SJCRH30 (cell line): ENCODE measurements at places on chromosomes 16 and 17. TPM values are rescaled to one million over a fixed set of nuclear protein-coding genes. Genes with fewer than 3 reads are reported as not detected.
A peak's percentile ranks its signal among the peaks of the same experiment; 100 is the strongest.

HOXB1 gene
- total RNA-seq: not detected in 2 replicates

TMEM92 gene
- not detected in 2 replicates for total RNA-seq

SULT1A1 gene
- 1.4 and 1.8 TPM in 2 replicates for total RNA-seq

DNA sequence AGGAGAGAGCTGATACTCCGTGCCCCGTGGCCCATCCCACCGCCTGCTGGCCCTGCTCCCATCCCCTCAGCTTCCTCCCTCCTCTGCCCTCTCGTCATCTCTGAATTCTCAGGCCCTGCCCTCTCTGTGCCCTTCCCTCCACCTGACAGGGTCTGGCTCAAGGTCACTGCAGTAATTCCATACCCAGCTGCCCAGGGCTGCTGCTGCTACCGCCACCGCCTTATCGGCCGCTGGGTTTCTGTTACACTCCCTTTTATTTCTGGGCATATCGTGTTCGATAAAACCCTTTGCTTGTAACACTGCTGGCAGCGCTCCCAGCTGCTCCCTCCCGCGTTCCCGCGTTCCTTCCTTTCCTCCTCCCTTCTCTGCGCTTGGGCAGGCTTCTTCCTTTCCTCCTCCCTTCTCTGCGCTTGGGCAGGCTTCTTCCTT, 1.2 kb downstream of the EPN3 start:
- DNase-seq: peak; percentile 33

VMO1 gene
- 4.3 and 8.3 TPM in 2 replicates for total RNA-seq

GRCh38 chr17:33962857-33963655, 292.0 kb upstream of the CCL2 start:
- DNase-seq: no peak

DNA sequence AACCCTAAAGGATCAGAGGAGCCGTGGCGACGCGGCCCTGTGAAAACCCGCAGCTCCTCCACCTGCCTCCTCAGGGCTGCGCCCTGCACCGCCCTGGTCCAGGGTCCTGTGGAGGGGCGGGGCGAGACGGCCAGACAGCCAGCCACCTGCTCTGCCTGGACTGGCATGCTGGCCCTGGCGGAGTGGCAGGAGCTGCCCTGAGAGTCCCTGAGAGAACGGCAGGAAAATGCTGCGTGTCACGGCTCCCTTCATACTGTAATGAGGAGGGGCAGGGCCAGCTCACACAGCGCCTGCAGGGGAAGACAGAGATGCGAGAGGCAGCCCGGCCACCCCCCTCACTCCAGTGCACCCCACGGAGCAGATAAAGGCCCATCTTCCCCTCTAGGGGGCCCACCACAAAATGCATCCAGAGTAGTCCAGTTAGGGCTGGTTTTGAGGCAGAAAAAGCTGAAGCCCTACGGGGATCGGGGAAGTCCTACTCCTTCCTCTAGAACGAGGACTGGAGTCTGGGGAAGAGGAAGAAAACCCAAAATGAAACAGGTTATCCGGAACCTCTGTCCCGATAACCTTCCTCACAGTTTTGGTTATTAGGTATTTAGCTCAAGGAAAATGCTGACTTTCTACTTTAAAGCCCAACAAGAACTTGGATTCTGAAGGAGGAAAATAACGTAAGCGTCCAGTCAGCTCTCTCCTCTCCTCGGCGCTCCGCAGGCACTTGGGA, 97.6 kb upstream of the DNAH17 start:
- DNase-seq: no peak

DNA sequence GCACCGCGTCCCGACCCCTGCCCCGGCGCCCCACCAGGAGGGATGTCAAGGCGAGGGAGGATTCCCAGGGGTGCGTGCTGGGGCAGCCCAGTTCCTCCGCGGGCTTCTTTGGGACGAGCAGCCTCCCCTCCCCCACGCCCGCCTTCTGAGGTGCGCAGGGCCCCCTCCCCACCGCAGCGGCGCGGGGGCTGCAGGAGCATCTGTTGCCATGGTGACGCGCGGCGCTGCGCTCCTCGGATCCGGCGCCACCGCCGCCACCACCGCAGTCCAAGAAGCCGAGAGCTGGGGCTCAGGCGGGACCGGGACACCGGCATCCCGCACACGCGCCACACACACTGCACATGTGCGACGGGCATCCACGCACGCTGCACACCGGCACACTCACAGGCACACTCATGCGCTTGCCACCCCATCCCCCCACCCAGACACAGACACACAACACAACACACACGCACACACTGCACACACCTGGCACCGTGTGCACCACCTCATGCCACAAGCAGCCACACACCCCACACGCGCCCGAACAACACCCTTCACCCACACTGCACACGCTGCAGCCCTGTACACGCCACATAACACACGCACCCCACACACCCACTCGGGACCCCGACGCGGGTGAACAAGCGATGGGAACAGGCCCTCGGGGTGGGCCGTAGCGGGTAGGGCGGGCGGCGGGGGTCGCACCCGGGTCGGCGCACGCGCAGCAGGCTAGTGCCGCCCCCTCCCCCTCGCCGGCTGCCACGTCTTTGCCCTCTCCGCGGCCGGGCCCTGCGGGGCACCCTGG, 17.0 kb downstream of the ENPP7 start:
- no peak for DNase-seq

DNA sequence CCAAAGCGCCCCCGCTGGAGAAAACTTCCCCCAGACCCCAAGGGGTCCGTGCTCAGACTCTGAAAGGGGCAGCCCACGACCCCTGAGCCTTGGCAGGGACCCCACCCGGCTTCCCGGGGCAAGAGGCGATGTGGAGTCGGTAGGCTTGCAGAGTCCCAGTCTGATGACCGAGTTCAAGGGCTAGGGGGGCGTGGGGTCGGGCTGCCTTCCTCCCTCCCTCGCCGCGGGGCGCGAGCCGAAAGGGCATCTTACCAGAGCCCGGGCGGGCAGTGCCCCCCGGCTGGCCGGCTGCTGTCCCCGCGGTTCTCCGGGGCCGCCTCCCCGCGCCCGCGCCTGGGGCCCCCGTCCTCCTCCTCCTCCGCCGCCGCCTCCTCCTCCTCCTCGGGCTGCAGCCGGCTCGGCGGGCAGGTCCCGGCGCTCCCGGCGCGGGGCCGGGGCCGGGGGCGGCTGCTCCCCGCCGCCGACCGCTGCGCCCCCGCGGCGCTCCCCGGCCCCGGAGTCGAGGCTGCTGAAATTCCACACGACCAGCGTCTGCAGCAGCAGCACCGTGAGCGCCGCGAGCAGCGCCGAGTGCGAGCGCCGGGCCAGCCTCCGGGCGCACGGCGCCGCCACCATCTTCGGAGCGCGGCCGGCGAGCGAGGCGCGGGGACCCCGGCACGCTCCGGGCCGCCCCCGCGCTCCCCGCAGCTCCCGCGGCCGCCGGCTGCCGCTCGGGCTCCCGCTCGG, 415 bp downstream of the XYLT1 start:
- DNase-seq: no peak

DNA sequence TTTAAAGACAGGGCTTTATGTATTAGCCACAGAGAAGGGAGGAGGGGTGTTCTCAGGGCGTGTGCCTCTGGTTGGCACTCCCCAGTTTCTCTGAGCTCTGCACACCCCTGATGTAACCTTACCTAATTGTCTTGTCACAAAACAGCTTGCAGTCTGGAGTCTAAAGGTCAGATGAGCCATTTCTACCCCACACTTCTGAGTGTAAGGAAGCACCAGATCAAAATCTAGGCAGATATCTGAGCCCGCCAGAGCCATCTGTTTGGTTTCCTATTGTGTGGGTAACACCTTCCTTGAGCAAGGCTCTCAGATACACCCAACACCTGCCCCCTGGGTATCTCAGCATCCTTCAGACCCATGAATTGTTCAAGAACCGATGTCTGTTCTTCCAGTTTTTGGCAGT, 15.5 kb downstream of the CDH1 start:
- no peak for DNase-seq

GRCh38 chr17:34099859-34100515, 155.1 kb upstream of the CCL2 start:
- no peak for DNase-seq

DNA sequence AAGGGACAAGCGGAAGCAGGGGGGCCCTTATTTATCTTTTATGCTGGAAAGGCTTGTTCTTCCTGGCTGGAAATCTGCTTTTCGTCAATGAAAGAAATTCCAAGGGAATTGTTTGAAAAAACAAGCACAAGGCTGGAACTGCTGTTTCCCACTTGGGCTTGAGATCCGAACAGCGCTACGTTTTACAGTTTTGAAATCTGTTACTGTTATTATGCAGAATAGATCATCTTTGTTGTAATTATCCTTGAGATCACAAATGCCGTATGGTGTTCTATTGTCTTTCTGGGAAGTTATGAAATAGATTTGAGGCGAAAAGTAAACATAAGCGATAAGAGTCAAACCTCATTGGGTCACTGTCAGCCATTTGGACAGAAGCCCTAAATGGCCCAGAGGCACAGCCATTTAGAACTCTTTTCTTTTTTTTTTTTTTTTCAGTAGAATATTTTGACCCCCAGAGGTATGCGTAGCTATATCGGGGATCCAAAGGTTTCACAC, 223.3 kb downstream of the IRX3 start:
- no peak for DNase-seq

HOXB4 gene
- total RNA-seq: 3.7 and 4.3 TPM in 2 replicates

NOG gene
- total RNA-seq: 19.8 and 20.3 TPM in 2 replicates

DNA sequence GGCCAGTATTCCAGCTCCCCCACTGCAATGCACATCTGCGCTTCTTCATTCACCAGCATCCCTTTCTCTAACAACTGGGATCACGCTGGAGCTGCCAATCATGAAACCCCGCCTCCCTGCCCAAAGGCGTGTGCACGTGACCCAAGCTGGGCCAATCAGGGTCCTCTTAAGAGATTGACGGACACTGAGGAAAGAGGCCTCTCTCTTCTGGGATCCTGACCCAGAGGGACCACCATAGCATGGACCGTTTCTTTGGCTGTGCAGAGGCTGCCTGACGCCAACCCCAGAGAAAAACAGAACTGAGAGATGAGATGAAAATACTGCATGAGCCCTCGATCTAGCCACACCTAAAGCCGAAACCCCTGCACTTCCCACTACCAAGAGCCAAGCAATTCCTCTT, 32.0 kb downstream of the COTL1 start:
- peak; percentile 77 for DNase-seq

DNA sequence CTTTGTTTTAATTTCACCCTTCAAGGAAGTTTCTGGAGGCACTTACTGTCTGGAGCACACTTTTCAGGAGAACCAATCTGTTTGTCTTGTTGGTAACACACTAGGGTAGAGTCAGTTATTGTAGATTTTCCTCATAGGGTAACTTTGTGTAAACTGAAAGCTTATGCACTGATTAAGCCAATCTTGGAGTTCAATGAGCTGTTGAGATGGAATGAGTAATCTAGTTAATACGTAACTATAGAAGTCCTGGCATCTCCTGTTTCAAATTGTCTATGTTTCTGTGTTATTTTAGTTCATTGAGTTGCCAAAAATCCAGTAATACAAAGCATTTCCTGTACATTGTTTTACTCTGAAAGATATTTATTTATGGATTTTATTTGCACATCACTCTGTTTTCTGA, 111.6 kb upstream of the HAS3 start:
- DNase-seq: no peak

- DNase-seq: no peak
These were observed 53.7 kb downstream of the PLD6 start for GRCh38 chr17:17152385-17152784.

- DNase-seq: no peak
These were observed 66.8 kb downstream of the MARCHF10 start for GRCh38 chr17:62741290-62741689.

DNA sequence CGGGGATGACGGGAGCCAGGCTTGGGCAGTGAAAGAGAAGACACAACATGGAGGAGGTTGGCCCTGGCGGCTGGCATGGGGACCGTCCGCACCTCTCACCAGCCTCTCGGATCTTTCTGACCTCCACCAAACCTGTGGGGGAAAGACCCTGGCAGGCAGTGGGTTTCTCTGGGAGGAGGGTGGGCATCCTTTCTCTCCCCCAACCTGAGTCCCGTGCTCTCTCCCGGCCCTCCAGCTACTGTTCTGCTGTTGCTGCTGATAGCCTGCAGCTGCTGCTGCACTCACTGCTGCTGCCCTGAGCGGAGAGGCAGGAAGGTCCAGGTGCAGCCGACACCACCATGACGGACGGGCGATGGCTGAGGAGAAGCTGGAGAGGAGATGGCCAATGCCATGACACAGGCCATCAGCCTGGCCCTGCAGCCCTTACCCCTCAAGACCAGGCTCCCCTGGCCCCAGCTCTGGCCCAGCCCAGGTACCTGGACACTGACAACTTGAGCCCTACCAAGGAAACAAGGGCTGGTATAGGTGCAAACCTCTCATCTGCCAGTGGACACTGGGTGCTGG, 7.4 kb downstream of the SMIM5 start:
- no peak for DNase-seq
